ENCODE measurements at places on chromosomes 7 and 10.

DNA sequence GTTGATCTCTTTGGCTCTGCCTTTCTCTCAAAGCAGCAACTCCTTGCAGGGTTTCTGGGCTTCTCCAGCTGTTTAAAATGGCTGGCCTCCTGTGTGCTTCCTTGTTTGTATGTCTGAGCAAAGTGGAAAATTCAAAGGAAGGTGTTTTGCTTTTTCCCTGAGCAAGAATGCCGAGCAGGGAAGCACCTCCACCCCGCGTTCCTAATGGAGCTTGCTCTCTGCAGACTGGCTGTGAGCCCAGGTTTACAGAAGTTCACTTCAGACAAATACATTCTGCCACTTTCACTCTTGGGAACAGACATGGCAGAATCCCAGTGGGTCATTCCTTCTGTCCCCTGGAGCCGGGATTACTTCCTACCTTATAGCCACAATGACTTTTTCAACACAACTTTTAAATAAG lies 181.8 kb upstream of the AGK start:
- DNase-seq = no peak

- DNase-seq = no peak
Observed at GRCh38 chr7:151941009-151941408, 15.2 kb upstream of the GALNTL5 start.

- DNase-seq = no peak
Observed at GRCh38 chr10:99487125-99487807, 45.5 kb upstream of the NKX2-3 start.

GRCh38 chr7:2317556-2318293 lies 3.5 kb upstream of the SNX8 start:
- no peak for DNase-seq

DNA sequence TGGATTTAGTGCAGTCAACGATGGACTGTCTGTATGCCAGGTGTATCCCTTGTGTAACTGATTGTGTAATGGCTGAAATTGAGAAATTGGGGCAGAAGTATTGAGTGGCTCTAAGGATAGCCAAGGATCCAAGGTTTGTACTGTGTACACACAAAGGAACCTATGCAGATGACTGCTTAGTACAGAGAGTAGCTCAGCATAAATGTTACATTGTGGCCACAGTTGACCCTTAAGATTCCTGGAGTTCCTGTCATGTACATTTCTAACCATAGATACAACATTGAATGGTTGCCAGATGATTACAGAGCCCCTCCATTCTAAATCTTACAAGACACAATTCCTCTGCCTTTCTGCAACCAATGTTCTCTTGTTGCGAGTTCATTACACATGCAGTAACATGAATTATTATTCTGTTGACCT lies 25.3 kb downstream of the CCDC126 start:
- DNase-seq = no peak

DNA sequence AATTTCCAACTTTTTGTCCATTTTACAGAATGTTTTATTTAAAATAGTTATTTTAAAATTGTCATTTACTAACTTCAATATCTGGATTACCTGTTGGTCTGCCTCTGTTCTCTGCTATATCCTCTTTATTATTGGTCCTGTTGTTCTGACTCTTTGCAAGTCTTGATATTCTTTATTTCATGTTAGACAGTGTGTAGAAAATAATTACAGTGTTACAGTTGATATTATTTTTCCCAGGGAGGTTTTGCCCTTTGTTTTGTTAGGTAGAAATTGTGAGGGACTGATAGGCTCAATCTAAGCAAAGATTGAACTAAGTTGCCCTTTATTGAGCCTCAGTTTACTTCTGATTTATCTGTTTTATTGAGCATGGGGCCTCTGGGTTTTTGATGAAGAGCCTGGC lies 49.4 kb upstream of the CADPS2 start:
- no peak for DNase-seq

- DNase-seq = no peak
Observed at GRCh38 chr7:34603711-34604444, 54.1 kb upstream of the NPSR1 start.

DNA sequence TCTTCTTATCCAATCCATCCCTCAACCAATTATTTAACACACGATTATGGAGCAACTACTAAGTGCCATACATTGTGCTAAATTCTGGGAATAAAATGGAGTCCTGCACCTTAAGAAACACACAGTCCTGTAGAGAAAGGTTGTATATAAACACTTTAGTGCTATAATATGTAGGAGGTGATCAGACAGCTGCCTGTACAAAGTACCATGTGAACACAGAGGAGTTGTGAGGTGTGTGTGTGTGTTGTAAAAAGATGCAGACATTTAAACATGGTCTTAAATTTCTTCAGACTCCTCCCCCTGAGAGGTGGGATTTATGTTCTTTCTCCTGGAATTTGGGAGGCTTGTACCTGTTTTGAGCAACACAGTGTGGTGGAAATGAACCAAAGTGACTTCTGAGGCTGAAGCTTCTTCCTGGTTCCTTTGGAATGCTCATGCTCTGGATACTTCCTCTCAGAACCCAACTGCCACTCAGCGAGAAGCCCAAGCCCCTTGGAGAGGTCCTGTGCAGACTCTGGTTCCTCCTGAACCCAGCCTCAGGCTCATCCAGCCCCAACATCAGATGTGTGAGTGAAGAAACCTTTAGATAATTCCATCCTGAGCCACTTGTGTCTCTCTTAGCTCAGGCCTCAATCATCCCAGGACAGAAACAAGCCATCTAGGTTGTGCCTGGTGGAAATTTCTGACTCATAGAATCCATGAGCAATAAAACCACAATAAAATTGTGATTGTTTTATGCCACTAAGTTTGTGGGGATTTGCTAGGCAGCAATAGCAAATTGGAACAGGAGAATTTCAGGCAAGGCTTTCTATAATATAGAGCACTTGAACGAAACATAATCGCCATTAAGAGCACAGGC lies 161.2 kb upstream of the FAM3C start:
- DNase-seq = no peak

DNA sequence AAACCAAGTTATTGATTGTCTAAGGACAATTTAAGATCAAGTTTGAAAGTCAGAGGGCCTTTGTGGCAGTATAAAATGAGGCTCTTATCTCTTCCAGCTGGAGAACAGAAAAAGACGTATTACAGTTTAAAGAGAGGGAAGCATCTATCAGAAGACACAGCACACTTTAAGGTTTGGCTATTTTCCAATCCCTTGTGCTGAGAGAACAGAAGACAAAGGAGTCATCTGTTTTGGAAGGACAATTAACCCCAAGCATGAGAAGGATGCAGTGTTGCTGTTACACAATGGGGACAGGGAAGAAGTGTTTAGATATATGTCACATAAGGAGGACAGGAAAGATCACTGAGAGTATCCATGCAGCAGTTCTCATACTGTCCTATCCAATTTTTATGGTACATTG lies 1224.2 kb upstream of the SORCS1 start:
- DNase-seq = no peak

DNA sequence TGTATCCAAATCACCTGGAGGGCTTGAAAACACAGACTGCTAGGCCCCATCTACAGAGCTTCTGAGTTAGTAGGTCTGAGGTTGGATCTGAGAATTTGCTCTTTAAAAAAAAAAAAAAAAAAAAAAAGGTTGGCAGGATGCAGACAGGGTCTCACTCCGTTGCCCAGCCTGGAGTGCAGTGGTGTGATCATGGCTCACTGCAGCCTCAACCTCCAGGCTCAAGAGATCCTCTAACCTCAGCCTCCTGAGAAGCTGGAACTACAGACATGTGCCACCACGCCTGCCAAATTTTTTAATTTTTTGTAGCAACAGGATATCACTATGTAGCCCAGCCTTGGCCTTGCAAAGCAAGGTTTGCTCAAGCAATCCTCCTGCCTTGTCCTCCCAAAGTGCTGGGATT lies 8.0 kb downstream of the GDI2 start:
- no peak for DNase-seq

DNA sequence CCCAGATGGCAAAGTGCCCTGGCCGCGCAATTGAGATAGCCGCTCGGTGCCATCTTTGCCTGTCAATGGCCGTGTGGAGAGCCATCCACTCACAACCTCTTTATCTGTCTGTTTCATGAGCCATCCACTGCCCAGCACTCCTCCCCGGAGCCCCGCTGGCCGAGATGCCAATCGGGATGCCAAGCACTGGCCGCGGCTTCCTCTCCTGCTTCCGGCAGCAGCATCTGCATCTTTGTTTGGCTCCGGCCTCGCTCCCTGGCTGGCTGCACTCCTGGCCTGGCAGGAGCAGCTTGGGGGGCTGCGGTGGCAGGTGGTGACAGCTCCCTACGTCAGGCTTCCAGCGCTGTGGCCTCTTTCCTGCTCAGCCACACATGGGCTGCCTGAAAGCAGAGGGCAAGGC lies 231.7 kb downstream of the USP6NL start:
- DNase-seq = no peak

GRCh38 chr7:47776335-47776734 lies 171.9 kb downstream of the PKD1L1 start:
- DNase-seq = no peak

DNA sequence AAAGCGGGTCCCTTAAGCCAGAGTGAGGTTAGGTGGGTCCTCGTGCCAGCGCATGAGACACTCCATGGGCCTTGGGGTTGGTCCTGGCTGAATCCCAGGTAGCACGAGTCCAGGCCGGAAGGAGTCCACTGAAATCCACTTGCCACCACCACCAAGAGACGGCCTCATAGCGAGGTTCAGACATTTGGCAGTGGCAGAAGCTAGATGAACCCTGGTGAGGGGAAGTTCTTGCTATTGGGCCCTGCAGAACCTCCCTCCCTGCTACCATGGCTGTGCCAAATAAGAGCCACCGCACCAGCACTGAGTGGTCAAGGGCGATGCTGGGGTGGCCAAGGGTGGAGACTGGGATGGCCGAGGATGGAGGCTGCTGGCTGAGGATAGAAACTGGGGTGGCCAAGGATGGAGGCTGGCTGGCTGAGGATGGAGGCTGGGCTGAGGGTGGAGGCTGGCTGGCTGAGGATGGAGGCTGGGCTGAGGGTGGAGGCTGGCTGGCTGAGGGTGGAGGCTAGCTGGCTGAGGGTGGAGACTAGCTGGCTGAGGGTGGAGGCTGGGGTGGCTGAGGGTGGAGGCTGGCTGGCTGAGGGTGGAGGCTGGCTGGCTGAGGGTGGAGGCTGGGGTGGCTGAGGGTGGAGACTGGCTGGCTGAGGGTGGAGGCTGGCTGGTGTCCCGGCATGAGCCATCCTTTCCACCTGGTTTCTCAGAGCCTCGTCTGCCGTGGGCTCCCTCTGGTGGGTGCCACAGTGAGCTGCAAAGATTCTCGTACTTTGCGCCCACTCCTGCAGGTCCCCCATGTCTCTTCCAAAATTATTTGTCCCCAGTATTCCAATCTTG lies 88.2 kb downstream of the ELFN1 start:
- no peak for DNase-seq

GRCh38 chr7:70415179-70415972 lies 716.6 kb upstream of the GALNT17 start:
- DNase-seq = no peak

DNA sequence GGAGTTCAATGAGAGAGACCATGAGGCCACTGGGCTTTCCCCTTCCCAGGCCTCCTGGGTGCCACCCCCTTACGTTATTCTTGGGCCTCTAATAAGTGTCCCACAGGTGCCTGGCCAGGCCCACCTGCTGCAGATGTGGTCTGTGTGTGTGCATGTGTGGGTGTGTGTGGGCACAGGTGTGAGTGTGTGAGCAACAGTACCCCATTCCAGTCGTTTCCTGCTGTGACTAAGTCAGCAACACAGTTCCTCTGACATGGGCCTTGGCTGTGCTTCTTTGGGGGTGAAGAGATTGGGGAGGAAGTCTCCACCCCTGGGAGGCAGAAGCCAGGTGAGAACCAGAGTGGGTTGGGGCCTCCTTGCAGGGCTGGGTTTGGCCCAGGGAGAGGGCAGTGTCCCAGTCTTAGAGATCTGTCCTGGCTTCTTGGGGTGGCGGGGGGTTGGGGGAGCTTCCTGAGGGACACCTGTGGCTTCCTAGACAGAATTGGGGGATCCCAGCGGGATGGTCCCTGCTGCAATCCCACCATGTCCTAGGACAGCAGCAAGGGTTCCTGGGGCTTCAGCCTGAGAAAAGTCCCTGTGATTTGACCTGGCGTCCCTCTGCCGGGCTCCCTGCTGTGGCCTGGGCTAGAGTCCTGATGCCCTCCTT lies 4.1 kb upstream of the PILRB start:
- no peak for DNase-seq

GRCh38 chr7:79454361-79454960 lies 994 bp upstream of the MAGI2 start:
- DNase-seq = no peak

GRCh38 chr10:96352582-96352981 lies 6.2 kb downstream of the OPALIN start:
- no peak for DNase-seq

GRCh38 chr7:158997110-158997453 lies 140.7 kb downstream of the DYNC2I1 start:
- no peak for DNase-seq

DNA sequence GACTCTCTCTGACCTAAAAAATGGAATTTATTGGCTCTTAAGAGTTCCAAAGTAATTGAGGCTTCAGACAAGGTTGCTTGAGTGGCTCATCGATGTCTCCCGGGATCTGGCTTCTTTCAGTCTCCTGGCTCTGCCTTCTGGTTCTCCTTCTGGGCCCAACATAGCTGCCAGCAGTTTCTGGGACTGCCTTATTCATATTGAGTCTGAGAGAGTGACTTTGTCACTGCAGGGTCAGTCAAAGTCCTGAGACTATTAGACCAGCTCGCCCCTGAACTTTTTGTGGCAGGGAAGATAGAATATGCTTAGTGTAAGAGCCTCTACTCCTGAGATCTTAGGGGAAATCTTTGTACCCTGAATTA lies 94.0 kb downstream of the MMRN2 start:
- no peak for DNase-seq

DNA sequence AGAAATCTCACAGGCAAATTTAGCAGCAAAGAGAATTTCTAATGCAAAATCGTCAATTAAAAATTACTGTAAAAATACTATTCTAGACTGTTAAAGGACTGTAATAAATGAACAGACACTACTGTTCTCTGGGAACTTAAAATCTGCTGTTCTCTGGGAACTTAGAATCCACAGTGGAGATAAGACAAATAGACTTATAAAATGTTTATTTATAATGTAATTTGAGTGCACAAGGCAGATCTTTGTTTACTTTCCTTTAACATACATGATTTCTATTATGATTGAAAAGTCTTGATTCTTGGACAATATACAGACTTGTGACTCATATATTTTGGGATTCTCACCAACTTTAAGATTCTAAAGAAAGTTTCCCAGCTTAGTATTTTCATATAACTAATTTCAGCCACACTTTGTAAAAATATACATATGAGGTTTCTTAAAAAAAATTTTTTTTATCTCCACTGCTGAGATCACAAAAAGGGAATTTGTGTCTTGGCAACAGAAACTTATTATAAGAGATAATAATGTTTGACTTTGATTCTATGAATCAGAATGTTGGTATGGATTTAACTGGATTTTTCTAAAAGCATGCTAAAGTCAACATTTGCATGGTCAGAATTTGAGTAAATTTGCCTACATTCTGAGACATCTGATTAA lies 166.3 kb upstream of the RHOBTB1 start:
- DNase-seq = no peak

DNA sequence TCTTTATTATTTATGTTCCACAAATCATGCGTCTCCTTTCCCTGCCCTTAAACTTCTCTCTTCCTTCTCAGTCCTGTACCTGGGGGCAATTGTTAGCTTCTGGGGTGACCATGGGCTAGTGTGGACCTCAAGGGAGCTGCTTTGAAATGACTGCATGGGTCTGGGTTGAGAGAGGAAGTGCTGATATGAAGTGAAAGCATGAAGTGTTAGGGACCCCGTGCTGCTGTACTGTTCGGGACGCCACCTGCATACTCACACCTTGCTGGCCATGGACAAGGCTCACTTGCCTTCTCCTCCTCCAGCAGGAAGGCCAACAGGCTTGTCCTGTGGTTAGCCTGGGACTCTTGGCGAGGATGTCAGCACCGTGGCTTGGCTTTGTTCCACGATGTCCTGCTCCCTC lies 56.7 kb downstream of the MTPN start:
- no peak for DNase-seq

Measured in activated CD4-positive, alpha-beta T cell treated with anti-CD3 and anti-CD28 coated beads, Interleukin-2, amount 50 U/mL, for 16 hours (primary cell).